Left ventricle myocardium inferior (tissue), 1 donor: ENCODE measurements at places on chromosomes 7 and 10. TPM values are rescaled to one million over a fixed set of nuclear protein-coding genes. Genes with fewer than 3 reads are reported as not detected.

ARHGAP22 gene
- 3.8 TPM for total RNA-seq

CAMK2B gene
- 98.0 TPM for total RNA-seq

ZNF488 gene
- 0.05 TPM for total RNA-seq

TFPI2 gene
- total RNA-seq, result 1.5 TPM

PIP4K2A gene
- total RNA-seq, result 12.6 TPM

POLR2J gene
- 55.8 TPM for total RNA-seq

ENO4 gene
- total RNA-seq, result not detected

GIMAP1 gene
- total RNA-seq, result 5.9 TPM

CCDC172 gene
- total RNA-seq, result not detected
